Right hindlimb (tissue), 1 donor: ENCODE measurements at places on chromosomes 4 and X.

GRCh38 chrX:107599450-107599861 lies 28.9 kb upstream of the PRPS1 start:
- DNase-seq = no peak

GRCh38 chr4:55435141-55435841 lies 39.5 kb downstream of the TMEM165 start:
- DNase-seq = no peak

DNA sequence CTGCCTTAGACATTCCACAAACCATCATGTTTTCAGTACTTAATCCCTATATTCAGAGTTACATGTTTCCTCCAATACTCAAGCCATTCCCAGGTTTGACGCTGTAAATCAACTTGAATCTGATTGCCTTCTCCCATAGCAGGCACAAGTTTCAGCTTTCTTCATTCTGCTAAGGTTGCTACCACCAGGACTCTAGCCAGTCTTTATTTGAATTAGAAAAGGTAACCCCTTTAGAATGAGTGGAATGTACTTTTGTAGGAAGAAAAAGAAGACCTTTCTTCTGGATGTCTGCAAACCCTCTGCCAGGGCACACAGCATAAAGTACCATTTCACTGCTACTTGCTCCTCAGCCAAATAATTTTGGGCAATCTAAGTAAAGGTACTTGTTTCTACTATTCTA lies 10.7 kb upstream of the RBMXL3 start:
- DNase-seq = no peak

GRCh38 chr4:149113804-149114430 lies 671.7 kb upstream of the NR3C2 start:
- no peak for DNase-seq

DNA sequence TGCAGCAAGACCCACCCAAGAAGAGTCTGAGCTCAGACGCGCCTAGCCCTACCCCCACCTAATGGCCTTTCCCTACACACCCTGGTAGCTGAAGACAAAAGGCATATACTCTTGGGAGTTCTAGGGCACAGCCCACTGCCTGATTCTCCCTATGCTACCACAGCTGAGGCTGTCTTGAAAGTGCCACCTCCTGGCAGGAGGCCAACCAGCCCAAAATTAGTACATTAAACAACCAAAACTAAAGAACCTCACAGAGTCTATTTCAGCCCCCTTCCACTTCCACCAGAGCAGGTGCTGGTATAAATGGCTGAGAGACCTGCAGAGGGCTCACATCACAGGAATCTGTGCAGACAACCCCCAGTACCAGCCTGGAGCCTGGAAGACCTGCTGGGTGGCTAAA lies 119.1 kb downstream of the HMGN5 start:
- no peak for DNase-seq

DNA sequence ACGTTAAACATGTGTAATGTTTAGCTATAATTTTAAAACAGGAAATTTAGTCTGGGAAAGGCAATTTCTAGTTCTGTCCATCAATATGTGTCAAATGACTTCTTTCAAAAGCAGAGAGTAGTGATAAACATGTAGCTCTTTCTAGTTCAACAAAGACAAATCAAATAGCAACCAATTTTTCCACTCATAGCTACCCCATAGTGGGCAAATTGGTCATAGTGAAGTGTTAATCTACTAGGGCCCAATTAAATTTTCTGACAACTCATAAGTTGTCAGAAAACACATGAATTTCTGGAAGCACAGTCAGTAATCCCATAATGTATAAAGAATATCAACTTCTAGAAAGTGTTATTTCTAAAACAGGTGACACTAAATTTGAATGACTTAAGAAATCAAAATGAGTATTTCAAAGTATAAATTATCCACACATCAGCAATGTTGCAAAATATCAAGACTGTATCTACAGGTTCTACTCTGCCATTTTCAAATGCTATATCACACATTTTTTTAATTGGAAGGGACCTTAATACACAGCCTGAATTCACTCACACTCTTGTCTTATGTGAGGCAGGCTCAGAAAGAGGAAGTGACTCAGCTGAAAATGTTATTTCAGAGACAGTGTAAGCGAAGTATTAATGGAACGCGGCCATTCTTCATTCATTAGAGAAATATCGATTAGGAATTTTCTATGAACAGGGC lies 7.7 kb downstream of the OCIAD2 start:
- DNase-seq = no peak

DNA sequence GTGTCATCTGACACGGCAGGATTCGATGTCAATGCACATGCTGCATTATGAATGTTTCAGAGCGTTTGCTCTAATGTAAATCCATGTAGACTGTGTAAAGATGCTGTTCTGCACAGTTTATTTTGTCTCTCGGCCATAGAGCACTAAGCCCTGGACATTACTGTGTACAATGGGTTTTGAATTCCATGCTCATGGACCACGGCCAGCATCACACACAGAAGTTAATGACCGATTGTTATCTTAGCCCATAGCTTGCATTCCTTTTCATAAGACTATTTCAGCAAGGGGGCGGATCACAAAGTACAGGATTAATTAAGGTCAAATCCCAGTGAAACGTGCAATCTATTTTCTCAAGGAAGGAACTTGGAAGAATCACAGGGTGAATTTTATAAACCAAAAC lies 286.1 kb upstream of the TENM3 start:
- peak; percentile 46 for DNase-seq

DNA sequence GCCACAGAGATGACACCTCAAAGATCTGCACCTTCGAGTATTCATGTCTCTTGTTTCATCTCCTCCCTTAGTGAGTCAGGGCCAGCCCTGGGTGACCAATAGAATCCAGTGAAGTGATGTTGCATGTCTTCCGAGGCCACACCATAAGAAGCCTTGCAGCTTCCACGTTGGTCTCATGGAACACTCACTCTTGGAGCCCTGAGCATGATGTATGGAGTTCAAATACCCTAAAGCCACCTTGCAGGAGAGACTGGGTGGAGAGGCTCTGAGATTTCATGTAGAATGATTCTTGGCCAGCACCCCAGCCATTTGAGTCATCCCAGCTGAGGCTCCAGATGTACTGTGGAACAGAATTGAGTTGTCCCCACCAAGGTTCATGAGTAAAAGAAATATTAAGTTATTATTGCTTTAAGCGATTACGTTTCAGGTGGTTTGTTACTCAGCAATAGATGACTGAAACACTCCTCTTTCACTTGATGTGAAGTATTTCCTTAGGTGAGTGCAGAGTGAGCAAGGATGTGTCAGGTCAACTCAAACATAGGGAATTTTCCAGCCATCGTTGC lies 5.0 kb upstream of the RP2 start:
- no peak for DNase-seq

GRCh38 chrX:117843749-117844148 lies 272.9 kb downstream of the KLHL13 start:
- no peak for DNase-seq

DNA sequence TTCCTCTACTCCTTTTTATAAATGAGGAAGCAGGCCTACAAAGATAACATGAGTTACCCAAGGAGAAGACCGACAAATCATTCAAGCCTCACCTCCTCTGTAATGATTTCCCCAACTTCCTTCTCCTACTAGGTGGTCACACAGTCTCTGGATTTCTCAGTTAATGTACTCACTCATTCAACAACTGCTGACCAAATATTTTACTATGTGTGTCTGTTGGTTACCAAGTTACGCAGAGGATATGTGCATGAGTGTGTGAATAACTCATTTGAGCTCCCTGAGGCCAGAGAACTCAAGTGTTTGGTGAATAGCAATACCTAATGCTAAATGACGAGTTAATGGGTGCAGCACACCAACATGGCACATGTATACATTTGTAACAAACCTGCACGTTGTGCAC lies 10.4 kb downstream of the CASK start:
- no peak for DNase-seq

DNA sequence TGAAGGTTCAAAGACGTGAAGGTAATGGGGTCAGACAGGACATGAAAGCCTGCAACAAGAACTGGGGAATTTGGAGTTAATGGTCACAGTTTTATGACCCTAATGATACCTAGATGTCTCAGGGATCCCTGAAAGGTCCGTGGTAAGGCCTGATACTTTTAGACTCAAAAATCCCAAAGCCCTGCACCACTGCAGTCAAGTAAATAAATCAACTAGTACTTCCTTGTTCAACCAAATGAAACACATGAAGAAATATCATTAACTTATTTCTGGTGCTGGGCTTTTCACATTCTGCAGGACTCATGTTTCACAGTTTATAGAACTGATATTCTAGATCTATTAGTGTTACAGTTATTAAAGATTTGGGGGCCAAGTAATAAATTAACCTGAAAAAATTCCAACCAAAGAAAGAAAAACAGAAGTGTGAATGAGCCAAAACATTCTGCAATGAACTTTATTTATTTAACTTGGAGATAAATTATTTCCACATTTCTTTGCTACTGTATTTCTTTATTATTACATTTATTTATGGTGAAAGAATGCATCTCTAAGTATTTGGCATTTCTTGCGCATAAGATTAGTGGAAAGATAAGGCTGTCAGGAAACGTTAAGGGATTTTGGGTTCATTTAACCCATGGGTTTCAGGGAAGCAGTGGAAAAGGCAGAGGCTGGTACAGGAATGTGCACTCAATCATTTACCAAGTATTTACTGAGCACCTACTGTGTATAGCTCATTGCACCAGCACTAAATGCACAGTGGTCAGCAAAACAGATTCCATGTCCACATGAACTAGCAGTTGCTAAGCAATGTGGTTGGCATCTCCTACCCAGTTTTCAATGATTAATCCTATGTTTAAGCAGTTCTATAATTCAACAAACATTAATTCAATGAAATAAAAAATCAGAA lies 8.7 kb downstream of the WDFY3 start:
- DNase-seq = no peak

- no peak for DNase-seq
Measured at GRCh38 chr4:138639018-138639741, 376.4 kb upstream of the NOCT start.

DNA sequence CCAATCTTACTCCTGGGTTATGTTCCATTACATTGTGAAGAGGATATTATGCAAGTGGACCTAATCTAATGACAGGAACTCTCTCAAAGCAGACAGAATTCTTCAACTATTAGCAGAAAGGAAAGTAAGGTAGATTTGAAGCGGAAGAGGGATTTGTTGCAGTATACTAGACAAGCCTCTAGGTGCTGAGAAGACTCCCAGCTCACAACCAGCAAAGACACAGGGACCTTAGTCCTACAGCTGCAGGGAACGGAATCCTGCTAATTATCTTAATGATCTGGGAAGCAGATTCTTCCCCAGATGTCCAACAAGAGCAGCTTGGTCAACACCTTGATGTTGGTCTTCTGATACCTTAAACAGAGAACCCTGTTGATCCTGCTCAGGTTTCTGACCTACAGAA lies 73.6 kb downstream of the STK32B start:
- no peak for DNase-seq
